Psoas muscle (tissue), 8 donors: ENCODE measurements at places on chromosomes 1 and 21.

DNA sequence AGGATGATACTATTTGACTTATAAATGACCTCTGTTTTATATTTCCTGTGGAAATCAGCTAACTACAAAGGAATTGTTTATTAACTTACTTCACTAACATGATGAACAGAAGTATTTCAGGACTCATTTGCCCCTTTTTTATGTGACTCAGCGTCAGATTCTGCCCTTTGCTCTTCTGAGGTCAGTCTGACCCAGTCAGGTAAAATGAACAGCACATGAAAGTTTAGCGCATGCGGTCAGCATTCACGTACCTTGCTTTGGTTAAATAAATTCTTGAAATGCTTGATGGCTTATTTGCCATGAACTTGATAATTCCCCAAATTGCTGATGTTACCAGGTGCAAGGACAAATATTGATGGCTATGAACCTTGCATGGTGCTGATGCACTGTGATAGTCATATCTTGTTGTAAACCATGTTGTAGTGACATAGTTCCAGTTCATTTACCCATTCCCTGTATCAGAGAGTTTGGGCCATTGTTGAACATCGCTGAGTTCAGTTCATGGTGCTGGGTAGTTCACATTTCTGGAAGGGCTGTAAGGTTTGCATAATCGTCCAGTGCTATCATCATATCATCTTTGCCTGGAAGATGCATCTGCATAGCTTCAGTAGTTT, 133.4 kb downstream of the NFIA start:
- DNase-seq = no peak

DNA sequence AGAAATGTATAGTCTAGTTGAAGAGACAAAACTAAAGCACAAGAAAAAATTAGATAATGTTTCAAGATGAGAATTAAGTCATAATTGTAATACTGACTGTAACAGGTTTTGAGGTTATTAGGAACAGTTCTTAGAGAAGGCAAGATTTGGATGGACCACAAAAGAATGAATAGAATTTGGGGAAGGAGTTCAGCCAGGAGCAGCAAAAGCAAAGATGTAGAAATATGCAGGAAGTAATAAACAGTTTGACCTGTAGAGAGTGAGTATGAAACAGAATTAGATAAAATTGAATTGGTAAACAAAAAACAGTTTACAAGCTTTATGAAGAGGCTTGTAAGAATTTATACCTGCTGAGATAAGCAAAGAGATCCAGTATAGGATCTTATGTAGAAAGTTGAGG, 16.3 kb downstream of the VPS45 start:
- no peak for DNase-seq

GRCh38 chr21:21762855-21763254, 764.6 kb downstream of the NCAM2 start:
- DNase-seq = no peak

- no peak for DNase-seq
Measured at GRCh38 chr1:178960482-178961240, 65.0 kb upstream of the FAM20B start.

DNA sequence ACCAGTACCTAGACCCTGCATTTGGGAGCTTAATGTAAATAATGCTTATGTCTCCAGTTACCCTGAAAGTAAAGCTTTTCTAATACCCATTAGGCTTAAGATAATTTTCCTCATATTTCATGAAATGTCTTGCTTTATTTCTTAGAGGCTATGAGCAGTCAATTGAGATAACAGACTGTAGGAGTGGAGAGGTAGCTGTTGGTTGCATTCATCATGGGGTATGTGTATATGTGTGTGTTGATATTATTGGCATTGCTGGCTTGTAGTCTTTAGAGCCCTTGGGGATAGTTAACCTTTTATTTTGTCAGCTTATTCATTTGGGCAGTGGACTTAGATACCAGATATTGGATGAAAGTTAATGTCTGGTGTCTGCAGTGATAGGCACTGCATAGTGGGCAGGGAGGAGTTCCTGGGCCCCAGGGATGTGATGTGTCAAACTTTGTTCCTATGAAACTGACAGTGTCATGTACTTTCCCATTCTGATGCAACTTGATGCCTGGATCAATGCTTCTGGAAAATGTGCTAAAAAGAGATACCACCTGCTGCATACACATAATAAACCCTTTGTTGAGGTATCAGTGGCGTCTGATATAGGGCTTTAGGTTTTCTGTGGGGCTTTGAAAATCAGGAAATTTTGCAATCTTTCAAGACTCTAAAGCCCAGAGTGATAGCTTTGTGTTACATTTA, 83.9 kb downstream of the MAST2 start:
- no peak for DNase-seq
